ENCODE measurements at places on chromosomes 2 and 18. TPM values are rescaled to one million over a fixed set of nuclear protein-coding genes. Genes with fewer than 3 reads are reported as not detected.

DNA sequence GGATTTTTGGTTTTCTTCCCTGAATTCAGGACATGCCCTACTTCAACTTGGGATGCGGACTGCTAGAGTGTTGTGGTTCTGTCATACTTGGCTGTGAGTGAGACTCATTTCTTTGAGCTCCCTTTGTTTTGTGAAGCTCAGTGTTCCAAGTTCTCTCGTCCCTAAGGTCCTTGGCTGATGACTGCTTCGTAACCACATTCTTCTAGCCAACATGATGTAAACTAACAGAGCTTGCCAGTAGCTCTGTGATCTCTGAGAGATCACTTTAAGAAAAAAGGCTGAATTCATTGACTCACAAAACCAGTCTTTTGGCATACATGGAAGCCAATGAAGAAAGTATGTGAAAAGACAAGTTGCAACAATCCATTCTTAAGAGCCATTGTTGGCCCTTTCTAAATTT, 96.9 kb upstream of the MSTN start:
- H3K4me3 ChIP-seq, result no peak overlapping the region
- H3K27me3 ChIP-seq, result no peaks in the 10 kb centered on the region
- no peaks in the 10 kb centered on the region for H3K4me1 ChIP-seq
- no peak overlapping the region for H3K27ac ChIP-seq

DNA sequence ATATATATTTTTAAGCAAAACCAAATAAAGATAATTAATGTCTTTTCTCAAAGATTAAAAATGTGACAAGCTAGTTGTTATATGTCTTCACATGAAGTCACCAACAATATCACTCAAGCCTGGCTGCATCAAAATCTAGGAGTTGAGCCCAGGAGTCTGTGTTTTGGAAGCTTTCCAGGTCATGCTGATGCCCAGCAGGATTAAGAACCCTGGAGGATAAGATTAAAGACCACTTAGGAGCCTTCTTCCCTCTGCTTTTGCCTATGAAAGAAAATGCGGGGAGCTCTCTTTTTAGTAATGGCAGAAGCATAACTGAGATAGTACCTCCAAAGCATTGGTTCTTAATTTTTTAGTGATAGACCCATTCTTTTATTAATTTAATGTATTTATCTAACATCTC, 157.4 kb downstream of the ASXL3 start:
- no peaks in the 10 kb centered on the region for H3K36me3 ChIP-seq
- no peak overlapping the region for H3K4me3 ChIP-seq
- H3K4me1 ChIP-seq, result no peaks in the 10 kb centered on the region
- no peaks in the 10 kb centered on the region for H3K27me3 ChIP-seq

- H3K27me3 ChIP-seq, result no peaks in the 10 kb centered on the region
- no peaks in the 10 kb centered on the region for H3K36me3 ChIP-seq
- no peak for DNase-seq
- H3K27ac ChIP-seq, result no peak overlapping the region
- no peak overlapping the region for H3K4me3 ChIP-seq
Measured at GRCh38 chr2:16104315-16104948, 164.1 kb downstream of the MYCN start.

GRCh38 chr2:233402346-233402745, 48.1 kb downstream of the DGKD start:
- H3K36me3 ChIP-seq, result no peaks in the 10 kb centered on the region
- H3K4me1 ChIP-seq, result no peaks in the 10 kb centered on the region
- no peak overlapping the region for H3K4me3 ChIP-seq
- no peak overlapping the region for H3K27ac ChIP-seq

DNA sequence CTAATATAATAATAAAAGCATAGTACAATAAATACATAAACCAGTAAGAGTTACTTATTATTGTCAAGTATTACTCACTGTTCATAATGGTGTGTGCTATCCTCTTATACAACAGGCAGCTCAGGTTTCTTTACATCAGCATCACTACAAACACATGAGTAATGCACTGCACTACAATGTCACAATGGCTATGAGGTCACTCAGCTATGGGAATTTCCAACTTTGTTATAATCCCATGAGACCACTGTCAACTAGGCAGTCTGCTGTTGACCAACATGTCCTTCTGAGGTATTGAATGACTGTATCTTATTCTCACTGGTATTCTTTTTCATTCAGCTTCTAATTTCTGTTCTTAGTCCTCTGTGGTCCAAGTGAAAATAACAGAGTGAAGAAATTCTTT, 250.4 kb upstream of the DSEL start:
- no peaks in the 10 kb centered on the region for H3K27me3 ChIP-seq
- no peaks in the 10 kb centered on the region for H3K4me1 ChIP-seq
- H3K4me3 ChIP-seq, result no peak overlapping the region

DNA sequence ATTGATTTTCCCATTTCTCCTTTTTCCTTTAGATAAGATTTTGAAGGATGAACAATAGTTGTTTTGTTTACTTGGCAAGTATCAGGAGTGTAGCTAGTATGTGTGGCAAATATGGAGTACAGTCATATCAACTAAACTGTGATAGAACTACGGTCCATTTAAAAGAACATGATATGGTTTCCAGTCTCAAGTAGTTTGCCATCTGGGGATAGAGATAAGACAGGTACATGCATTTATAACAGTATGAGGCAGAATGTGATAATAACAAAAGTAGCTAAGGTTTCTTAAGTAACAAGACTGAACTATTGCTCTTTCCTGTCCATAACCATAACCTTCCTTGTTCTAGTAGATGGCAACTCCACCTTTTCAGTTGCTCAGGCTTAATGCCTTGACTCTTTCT, 75.6 kb upstream of the TACR1 start:
- no peaks in the 10 kb centered on the region for H3K36me3 ChIP-seq
- no peaks in the 10 kb centered on the region for H3K4me1 ChIP-seq
- H3K27ac ChIP-seq, result no peak overlapping the region
- no peak overlapping the region for H3K4me3 ChIP-seq

GRCh38 chr18:9722691-9723090, 14.6 kb downstream of the RAB31 start:
- H3K36me3 ChIP-seq, result peaks cover 2% of the 10 kb centered on the region
- no peak overlapping the region for H3K4me3 ChIP-seq

DNA sequence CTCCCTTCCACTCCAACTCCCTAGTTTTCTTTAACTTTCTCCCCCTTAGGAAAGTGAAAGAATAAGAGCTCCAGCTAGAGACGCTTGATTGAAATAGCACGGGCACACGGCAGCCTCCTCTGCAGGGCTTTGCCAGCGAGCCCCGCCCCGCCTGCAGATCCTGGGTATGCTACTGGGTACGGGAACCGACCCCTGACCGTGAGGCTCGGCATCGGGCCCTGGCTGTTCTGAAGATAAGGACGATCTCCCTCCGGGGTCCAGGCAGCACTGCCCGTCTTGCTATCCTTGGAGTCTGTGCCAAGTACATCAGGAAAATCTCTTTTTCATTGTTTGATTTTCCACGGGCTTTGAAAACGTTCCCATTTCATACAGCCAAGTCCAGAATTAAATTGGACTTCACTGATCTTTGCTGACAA, 284.5 kb downstream of the MTX2 start:
- peaks cover 3% of the 10 kb centered on the region for H3K4me1 ChIP-seq
- no peaks in the 10 kb centered on the region for H3K27me3 ChIP-seq
- no peak overlapping the region for H3K27ac ChIP-seq
- DNase-seq, result peak; percentile 79

The C1QL2 gene
- not detected for total RNA-seq

The OR6B2 gene
- total RNA-seq, result not detected

The CCDC85A gene
- total RNA-seq, result 2.7 TPM

GRCh38 chr2:1799174-1799573, 54.9 kb upstream of the PXDN start:
- no peaks in the 10 kb centered on the region for H3K4me1 ChIP-seq
- no peaks in the 10 kb centered on the region for H3K36me3 ChIP-seq
- no peaks in the 10 kb centered on the region for H3K27me3 ChIP-seq
- no peak for DNase-seq

DNA sequence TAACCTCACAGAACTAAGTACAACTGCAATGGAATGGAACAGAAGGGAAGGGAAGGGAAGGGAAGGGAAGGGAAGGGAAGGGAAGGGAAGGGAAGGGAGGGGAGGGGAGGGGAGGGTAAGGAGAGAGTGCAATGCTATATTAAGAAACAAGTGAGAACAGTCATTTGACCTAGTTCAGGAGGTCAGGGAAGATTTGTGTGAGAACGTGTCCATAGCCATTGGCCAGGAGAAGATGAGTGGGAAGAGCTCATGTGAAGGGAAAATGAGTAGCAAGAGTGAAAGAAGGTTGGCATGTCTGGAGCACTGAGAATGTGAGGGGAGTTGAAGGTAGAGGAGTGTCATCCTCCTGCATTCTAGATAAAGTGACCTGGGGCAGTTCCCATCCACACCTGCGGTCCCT, 481.6 kb downstream of the IRS1 start:
- DNase-seq, result no peak
- no peaks in the 10 kb centered on the region for H3K4me1 ChIP-seq
- H3K36me3 ChIP-seq, result no peaks in the 10 kb centered on the region
- H3K4me3 ChIP-seq, result no peak overlapping the region
- no peaks in the 10 kb centered on the region for H3K27me3 ChIP-seq

DNA sequence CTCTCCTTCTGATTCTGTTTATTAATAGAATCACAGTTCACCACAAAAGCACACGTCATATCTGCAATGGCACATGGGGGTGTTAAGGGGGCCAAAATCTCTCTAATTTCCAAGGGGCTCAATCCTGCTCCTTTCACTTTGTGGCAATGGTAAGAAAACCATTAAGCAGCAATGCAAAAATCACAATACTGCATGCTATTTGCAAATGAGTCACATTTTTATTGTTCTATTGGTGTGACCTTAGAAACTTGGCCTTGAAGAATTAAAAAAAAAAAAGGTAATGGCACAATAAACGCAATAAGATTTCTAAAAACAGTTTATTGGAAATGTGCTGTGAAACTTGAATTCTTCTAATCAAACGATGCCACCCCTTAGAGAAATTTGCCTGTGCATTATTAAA, 251.5 kb downstream of the ZNF521 start:
- H3K27me3 ChIP-seq, result no peaks in the 10 kb centered on the region
- H3K4me1 ChIP-seq, result no peaks in the 10 kb centered on the region
- H3K4me3 ChIP-seq, result no peak overlapping the region
- no peaks in the 10 kb centered on the region for H3K36me3 ChIP-seq
- H3K27ac ChIP-seq, result no peak overlapping the region

DNA sequence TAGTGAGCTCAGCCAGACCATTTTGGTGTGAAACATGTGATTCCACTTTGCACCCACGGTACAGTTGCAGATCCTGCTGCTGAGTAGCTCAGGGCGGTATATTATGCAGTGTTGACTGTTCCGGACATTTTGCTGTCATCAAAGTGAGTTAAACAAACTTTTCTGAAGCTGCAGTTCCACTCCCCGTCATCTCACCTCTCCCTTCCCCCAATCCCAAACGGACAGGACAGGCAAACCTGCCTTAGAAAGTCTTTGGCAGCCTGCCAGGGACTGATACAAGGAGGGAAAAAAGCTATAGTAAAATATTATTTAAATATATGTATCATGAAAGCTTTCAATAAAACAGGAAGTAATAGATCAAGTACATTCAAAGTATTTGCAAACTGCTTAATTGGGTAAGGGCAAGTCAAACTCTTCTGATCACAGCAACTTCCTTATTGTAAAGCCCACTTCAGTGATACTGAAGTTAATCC, 35.5 kb upstream of the SP5 start:
- H3K36me3 ChIP-seq, result no peaks in the 10 kb centered on the region
- H3K4me1 ChIP-seq, result no peaks in the 10 kb centered on the region
- H3K4me3 ChIP-seq, result no peak overlapping the region
- H3K27me3 ChIP-seq, result no peaks in the 10 kb centered on the region
- H3K27ac ChIP-seq, result no peak overlapping the region

- H3K27ac ChIP-seq, result no peak overlapping the region
- H3K27me3 ChIP-seq, result no peaks in the 10 kb centered on the region
- H3K36me3 ChIP-seq, result no peaks in the 10 kb centered on the region
- H3K4me1 ChIP-seq, result no peaks in the 10 kb centered on the region
Measured at GRCh38 chr2:10741139-10741538, 19.7 kb downstream of the ATP6V1C2 start.

The TXNL4A gene
- 71.7 TPM for total RNA-seq

The MYL12B gene
- total RNA-seq, result 259 TPM

The KCNF1 gene
- not detected for total RNA-seq

DNA sequence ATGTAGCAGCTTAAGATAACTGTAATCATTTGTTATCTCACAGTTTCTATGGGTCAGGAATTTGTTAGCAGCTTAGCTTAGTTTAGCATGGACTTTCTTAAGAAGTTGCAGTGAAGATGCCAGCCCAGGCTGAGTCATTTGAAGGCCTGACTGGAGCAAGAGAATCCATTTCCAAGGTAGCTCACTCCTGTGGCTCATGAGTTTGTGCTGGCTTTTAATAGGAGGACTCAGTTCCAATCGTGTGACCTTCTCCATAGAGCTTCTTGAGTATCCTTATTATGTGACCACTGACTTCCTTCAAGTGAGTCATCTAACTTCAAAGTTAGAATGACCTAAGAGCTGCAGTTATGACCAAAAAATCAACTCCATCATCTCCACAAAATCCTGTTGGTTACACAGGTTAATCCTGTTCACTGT, 1.4 kb downstream of the GPATCH11 start:
- H3K4me3 ChIP-seq, result no peak overlapping the region
- no peak for DNase-seq
- no peaks in the 10 kb centered on the region for H3K27me3 ChIP-seq
- peaks cover 3% of the 10 kb centered on the region for H3K4me1 ChIP-seq

DNA sequence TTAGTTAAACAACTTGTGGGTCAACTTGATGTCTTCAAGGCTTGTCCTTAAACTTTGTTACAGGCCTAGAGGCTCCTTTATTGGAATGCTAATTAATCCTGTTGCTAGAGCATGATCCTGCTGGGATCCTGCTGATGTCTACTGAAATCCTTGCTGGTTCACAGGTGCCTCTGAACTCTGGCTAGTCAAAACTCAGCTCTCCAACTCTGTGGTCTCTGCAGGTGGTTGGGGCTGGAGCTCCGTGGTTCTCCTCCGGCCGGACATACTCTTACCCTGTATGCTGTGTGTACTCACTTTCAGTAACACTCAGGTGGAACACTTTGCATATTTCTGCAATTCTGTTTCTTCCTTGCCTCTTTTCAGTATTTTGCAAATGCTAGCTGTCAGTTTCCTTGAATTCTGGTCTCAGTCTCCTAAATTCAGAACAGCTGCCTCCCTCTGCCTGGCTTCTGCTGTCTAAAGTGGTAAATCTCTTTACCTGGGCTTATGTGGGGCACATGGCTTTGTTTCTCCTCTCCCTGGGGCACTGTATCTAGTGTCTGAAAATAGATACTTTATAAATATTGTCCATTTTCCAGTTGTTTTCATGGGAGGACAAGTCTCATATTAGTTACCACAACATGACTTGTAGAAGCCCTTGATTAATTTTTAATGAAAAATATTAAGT, 113.0 kb downstream of the ATP9B start:
- peaks cover 2% of the 10 kb centered on the region for H3K36me3 ChIP-seq
- H3K4me3 ChIP-seq, result no peak overlapping the region
- no peaks in the 10 kb centered on the region for H3K27me3 ChIP-seq
- DNase-seq, result no peak
- no peaks in the 10 kb centered on the region for H3K4me1 ChIP-seq

The SRD5A2 gene
- total RNA-seq, result not detected

- no peak overlapping the region for H3K4me3 ChIP-seq
- H3K36me3 ChIP-seq, result no peaks in the 10 kb centered on the region
- H3K4me1 ChIP-seq, result no peaks in the 10 kb centered on the region
- DNase-seq, result peak; percentile 89
Measured at GRCh38 chr2:121076885-121077549, 208.0 kb downstream of the TFCP2L1 start.

GRCh38 chr2:231923010-231923344, 3.2 kb downstream of the NPPC start:
- no peak overlapping the region for H3K4me3 ChIP-seq
- no peak overlapping the region for H3K27ac ChIP-seq
- no peaks in the 10 kb centered on the region for H3K36me3 ChIP-seq

The SFT2D3 gene
- 3.8 TPM for total RNA-seq

The PPP3R1 gene
- total RNA-seq, result 50.4 TPM

The CERKL gene
- total RNA-seq, result not detected
